NAMALWA (cell line): ENCODE measurements at places on chromosomes 3 and 15.

DNA sequence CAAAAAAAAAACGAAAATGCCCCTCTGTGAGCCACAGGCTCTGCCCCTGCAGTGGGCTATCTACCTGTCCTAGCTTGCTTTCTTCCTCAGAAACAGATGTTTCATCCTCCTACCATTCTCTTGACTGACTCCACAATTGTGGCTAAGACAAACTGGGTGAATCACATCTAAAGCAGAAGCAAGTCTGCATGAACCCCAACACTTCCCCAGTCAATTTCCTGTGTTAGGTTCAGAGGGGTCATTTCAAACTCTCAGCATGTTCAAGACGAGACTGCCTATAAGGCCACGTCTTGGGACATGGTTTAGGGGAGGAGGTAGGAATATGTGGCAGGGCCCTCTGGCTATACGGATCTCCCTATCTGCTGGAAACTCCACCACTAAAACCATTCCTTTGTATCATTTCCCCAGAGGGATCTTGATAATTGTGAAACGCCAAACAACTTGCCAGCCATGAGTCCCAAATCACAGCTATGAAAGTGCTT, 28.6 kb upstream of the ANKDD1A start:
- no peak for DNase-seq

DNA sequence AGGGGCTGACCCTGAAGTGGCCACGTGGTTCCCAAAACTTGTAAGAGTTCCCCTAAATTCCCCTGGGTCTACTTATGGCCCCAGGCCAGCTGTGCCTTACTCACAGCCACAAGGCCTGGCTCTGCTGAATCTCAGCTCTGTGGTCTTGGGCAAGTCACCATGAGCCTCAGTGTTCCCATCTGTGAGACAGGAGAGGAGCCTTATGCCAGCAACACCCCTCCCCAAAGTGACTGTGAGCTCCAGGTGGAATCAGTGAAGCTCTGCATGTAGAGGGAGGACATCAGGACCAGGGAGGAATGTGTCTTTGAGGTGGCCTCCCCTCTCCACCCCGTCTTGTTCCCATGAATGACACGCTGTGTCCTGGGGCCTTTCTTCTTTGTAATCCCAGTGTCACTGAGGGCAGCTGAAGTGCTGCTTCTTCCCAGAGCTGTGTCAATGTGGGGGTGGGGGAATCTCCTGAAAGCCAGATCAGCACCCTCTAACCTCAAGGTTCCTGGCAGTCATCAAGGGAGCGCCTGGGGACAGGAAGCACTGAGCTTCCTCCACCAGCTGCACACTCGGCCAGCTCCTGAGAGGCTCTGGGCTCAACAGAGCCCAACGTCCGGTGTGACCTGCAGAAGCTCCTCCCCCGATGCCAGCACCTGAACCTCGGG, 258.9 kb downstream of the UACA start:
- DNase-seq: peak; percentile 87

GRCh38 chr3:86702381-86702958, 288.5 kb downstream of the VGLL3 start:
- DNase-seq: peak; percentile 12

DNA sequence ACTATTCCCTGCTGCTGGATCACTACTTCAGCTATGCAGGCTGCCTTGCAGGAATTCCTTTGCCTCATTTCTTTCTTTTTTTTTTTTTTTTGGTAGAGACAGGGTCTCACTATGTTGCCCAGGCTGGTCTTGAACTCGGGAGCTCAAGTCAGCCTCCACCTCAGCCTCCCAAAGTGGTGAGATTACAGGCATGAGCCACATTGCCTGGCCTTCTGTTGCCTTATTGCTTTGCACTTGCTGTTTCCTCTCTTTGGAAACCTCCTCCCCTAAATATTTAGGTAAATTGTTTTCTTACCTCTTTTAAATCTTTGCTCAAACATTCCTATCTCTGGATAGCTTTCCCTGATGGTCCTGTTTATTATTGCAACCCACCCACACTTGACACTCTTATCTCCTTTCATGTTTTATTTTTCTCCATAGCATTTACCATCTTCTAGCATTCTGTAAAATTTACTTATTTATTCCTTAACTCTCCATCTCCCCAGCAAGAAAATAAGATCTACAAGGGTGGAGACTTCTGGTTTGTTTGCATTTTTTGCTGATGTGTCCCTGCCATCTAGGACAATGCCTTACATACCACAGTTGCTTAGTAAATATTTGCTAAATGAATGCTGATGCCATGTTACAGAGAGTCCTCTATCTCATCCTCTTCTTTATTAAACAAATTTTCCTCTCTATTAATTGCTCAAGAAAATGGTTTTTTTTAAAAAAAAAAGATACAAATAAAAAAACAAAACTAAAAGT, 134.8 kb downstream of the P2RY1 start:
- no peak for DNase-seq

GRCh38 chr15:78917888-78918287, 27.0 kb downstream of the CTSH start:
- DNase-seq: no peak

DNA sequence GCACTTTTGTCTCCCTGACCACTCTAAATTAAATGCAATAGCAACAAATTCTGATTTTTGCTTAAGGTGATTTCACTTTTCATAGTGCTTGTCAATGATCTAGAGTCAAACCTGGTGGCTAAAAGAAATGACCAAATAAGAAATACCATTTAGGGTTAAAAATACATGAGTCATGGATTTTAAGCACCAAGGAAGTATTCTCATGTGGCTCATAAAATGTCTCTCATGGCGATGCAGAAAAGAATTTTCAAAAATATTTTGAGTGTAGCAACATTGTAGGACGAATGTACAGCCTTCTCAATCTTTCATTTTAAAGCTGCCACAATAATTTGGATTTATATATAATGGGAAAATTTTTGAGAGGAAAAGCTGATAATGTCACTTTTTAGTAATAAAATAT, 193.6 kb downstream of the EPHA3 start:
- DNase-seq: no peak

DNA sequence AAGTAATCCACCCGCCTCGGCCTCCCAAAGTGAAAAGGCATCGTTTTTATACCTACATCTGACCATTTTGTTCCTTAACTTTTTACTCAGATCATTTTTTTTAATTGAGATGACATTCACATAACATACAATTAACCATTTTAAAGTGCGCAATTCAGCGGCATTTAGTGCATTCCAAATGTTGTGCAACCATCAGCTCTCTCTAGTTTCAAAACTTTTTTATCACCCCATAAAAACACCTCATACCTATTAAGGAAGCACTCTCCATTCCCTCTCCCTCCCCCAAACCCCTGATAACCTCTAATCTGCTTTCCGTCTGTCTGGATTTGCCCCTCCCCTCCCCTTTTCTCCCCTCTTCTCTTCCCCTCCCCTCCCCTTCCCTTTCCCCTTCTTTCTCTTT, 310.1 kb downstream of the UACA start:
- DNase-seq: no peak

DNA sequence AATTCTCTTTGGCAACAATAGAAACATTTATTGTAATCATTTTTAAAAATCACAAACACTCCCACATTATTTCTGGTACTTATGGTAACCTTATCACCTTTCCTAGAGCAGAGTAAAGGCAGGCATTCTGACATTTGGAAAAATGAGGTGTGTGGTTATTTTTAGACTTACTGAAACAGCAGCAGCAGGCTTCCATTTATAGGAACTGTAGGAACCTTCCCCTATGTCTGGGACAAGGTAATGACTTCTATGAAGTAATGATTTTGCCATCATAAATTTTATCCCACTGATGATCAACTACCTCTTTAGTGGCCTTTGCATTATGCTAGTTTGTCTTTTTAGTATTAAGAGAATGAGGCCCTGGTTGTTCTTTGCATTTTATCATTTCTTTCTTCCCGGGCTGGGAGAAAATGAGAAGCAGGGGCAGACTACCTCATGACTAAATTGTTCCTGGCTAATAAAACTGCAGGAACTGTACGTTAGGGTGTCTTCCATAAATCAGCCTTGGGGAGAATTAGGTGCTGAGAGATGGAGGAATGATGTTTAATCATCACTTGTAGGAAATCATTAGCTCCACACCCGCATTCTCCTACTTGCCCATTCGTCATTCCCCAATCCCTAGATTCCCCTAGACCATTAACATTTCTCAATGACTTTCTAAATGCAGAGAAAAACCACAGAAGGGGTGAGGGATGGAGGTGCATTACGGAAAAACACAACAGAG, 680.3 kb downstream of the AGBL1 start:
- DNase-seq: no peak

DNA sequence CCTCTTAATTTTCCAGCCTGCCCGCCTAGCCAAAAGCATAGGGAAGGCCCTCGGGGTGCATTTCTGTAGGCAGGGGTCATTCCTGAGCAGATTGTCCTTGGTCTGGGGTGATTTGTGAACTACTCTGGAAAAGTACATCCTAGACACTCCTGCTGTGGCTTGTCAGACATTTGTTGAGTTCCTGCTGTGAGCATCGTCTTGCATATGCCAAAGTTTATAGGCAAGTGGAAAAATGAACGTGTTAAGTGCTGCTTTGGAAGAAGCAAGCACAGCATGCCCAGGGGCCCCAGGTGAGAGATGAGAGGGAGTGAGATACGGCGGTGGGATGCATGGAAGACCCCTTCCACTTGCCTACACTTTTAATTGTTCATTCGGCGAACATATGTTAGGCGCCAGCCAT, 237.7 kb upstream of the ST8SIA2 start:
- DNase-seq: no peak

DNA sequence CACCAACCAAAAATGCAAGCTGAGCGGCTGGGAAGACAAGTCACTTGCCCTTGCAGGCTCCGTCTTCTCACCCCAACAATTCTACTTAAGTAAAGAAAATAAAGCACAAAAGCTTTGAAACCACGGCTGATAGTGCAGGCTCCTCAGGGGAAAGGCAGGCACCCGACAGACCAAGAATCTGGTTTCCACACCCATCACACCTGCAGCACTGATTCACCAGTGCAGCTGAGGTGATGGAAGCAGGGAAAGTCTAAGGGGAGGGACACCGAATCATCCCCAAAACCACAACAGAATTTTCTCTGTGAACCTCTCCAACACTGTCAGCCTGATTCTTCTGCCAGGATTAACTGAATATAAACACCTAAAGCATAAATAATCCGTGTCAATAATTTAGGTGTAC, 62.0 kb upstream of the NSMCE3 start:
- no peak for DNase-seq

GRCh38 chr3:179853176-179853575, 183.6 kb downstream of the PEX5L start:
- DNase-seq: peak; percentile 28

GRCh38 chr3:146896711-146897110, 291.6 kb upstream of the PLSCR5 start:
- no peak for DNase-seq

- no peak for DNase-seq
These were observed 515 bp upstream of the EIF3J start for GRCh38 chr15:44536302-44536961.

DNA sequence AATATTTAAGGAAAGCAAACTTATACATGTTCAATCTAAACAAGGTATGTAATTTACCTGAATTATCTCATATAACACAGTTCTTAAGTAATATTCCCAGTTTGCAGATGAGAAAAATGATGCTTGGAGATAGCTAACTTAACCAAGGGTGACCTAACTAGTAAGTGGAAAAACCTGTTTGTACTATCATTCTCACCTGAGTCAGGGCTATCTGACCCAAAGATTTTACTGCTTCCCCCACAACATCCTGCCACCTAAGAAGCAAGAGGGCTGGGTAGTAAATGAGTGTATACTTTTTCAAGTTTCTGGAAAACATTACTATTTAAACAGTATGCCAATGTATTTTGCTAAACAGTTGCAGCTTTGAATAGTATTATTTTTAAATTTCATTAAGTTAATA, 10.6 kb downstream of the TP63 start:
- peak; percentile 1 for DNase-seq

DNA sequence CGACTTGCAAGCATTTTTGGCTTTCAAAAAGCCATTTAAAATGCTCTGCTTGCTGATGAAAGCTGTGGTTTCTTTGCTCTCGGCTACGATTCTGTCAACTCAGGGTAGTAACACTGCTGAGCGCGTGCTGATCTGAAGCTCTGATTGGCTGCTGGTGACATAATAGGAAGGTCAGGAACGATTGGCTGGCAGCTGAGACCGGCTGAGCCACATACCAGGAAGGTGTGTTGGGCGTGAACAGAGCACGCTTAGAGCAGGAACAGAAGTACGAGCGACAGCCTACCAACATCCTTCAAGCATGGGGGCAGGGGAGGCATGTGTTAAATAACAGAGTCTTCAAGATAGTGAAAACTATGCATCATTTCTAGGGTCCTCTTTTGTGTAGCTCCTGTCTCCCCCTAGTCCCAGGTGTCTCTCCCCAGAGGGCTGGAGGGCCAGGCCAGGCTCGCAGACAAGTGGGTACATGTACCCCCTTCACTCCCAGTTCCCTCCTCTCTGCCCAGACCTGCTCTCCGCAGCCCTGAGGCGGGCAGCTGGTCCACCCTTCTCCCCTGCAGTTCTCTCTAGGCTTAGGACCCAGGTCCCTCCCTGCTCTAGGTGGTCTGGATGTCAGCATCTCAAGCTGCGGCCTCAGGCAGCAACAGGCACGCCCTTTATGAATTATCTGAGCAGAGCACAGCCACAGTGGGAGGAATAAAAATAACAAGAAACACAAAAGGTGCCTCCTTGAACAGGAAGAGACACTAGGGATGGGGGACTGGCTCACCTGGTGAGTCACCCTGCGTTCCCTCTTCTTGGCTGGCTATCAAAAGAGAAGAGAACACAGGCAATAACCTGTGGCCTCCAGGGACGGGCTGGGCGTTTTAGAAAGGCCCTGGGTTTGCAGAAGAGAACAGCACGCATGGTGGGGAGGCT, 76.0 kb downstream of the TAMM41 start:
- DNase-seq: peak; percentile 40

DNA sequence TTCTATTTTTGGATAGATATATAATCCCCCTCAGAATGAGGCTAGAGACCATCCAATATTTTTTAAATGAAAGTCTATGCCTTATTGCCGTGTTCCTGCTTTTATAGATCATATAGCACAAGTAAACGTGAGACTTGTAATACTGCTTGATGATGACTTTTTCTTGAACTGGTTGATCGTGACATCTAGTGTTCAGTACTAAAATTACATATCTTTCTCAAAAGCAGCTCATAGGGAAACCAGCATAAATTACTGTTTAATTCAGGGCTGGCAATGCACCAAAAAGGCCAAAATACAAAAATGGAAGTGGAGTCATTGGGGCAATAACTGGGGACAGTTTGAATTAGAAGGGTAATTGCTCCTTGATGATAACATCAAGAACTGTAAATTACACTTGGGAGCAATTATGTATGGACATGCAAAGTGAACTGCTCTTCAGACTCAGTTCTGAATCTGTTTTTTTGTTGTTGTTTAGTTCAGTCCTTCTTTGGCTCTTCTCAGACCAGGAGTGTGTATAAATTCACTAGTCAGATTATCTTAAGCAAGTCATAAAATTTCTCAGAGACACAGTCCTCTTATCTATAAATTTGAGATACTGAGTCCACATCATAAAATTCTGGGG, 325.3 kb downstream of the THSD4 start:
- peak; percentile 68 for DNase-seq
